T-helper 1 cell (primary cell): ENCODE measurements at places on chromosomes 5 and 9.

DNA sequence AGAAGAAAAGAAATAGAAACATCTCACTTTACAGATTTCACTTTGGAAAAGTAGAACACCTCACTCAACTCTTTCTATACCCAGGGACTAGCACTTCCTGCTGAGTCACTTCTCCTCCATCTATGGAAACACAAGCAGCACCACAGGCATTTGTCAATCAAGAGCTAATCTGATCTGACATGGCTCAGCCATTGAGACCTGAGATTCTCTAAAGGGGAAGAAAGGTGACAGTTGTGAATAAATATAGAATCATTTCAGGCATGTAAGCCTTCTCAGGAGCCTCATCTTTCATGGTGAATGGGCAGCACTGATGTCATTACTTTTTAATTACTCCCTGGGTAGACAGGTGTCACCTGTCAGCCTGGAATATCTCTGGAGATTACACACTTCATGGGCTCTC is 559.8 kb downstream of the HINT1 start:
- no peak for DNase-seq

DNA sequence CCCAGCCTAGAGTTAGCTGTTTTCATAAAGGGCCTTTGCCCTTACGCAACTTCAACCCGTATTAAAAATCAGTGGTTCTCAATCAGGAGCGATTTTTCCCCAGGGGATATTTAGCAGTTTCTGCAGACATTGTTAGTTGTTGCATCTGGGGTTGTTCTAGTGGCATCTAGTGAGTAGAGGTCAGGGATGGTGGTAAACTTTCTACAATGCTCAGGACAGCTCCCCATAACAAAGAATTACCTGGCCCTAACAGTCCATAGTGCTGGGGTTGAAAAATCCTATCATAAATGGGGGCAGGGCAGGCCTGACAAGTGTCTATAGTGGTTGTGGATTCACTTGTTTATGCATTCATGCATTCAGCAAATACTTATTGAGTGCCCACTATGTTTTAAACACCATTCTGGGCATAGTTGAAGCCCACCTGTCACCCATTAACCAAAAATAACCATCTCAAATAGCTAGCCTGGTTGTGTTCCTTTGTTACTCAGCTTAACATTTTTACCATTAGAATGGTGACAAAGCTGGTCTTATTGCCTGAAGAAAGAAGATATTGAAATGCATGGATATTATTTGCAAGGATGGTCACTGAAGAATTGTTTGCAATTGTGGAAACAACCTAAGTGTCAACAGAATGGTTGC is 15.9 kb upstream of the FGF1 start:
- DNase-seq, result no peak

DNA sequence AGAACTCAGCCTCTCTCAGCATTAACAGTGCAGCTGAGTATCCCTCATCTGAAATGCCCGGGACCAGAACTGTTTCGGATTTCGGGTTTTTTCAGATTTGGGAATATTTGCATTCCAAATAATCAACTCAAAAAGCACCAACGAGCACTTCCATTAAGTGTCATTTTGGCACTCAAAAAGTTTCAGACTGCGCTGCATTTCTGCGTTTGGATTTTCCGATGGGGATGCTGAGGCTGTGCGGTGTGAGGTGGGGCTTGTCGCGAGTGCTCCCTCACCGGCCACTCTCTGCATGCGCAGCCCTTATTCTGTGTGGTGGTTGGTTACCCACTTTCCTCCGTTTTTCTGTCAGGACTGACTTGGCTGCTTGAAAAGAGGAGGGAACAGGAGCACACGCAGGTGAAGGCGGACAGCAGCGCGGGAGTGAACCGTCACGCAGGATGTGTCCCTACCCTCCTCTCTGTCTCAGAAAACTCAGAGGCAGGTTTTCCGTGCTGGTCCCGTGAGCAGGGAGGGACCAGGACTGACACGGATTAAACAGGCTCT is 8.4 kb downstream of the UBAC1 start:
- no peak for DNase-seq

DNA sequence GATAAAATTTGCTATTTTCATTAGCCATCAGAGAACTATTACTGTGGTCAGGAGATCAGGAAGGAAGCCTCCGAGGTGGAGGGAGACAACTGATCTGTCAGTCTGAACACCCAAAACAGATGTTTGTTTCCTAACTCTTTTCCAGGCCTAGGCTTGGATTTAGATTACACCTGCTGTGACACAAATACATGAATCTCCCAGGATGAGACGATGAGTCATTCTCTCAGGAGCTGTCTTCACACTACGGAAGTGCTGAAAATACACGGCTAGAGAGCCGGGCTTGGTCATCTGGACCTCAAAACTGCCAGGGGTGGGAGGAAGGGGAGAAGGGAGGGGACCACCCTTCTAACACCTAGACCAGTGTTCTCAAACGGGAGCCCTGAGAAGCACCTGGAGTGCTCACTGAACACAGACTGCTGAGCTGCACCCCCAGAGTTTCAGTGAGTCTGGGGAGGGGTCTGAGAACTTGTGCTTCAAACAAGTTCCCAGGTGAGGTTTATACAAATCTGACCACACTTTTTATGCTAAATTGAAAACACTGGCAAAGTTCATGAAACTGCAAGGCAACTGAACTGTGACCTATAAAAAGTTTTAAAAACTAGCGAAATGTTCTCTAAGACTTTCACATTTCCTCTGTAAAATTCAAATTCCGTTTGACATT is 80.3 kb upstream of the EQTN start:
- no peak for DNase-seq

DNA sequence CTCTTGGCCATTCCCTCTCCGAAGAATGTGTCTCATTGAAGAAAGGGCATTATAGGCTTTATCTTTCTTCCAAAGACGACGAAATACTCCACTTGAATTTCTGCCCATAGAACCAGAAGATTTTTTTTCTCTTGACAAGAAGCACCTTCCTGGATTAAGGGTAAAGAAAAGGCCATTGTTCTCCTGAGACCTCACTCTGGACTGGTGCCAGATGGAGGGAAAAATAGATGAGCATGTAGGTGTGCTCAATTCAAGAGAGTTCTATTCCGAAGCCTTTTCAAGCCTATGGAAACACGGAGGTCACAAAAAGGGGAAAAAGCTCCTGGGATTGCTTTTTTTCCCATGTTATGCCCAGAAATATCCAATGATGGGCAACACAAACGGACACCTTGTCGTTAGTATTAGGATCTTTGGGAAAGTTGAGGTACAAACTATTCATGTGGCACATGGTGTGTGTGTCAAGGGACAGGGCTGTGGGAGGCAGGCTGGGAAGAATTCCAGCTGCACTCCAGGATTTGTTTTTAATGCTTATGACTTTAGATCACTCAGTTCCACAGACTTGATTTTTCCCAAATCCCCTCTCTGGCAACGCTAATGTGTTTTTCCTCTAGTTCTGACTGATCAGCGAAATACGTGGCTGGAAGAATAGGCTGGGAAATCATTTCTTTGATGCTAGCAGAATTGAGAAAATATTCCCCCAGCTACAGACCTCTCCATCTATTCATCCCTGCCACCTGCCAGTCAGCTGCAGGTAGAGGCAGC is 89.9 kb downstream of the SIL1 start:
- no peak for DNase-seq

DNA sequence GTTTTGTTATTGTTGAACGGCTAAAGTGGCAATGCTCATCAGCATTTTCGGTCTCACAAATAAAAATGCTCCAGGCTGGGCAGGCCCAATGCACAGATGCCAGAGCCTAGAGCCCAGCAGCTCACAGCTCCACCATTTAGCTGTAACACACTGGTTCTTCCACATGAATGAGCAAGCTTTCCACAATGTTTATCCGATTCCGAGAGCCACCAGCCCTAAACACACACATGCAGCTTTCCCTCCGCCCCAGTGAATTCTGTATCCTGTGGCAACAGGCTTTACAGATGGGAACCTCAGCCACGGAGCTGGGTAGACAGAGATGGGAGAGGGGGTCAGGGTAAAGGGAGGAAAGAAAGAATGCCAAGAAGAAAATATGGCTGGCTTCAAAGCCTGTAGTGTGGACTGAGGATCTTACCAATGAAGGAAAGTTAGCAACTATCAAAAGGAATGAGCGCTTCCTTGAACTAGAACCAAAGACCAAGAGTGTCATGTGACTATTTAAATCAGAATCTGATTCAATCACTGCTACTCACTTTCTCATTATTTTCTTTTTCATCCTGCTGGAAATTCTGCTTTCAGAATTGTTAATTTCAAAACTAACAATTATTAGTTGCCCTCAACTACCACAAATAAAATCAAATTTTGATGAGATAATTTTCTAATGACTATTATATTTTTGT is 77.1 kb downstream of the MRPS27 start:
- DNase-seq, result no peak

- no peak for DNase-seq
Observed at GRCh38 chr5:171794470-171794960, 8.9 kb downstream of the SMIM23 start.

GRCh38 chr5:93422652-93423280 is 158.3 kb downstream of the NR2F1-AS1 start:
- DNase-seq, result no peak

DNA sequence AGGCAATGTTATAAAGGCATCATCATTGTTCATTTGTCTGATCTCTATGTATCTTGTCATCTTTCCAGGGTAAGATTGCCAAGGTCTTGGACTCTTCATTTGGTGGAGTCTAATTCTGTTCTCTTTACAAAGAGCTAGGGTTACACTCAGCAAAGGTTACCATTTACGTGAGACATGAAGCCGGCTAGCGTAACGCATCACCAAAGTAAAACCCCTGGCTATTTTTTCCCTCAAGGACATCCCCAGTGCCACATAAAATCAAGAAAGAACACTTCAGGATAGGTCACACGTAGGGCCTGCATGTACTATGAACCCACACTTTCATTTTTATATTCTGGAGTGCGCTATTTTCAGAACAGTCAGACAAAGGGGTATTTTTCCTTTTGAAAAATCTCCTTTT is 20.0 kb upstream of the MYOT start:
- DNase-seq, result no peak

GRCh38 chr9:26321935-26322334 is 570.7 kb downstream of the CAAP1 start:
- DNase-seq, result no peak

DNA sequence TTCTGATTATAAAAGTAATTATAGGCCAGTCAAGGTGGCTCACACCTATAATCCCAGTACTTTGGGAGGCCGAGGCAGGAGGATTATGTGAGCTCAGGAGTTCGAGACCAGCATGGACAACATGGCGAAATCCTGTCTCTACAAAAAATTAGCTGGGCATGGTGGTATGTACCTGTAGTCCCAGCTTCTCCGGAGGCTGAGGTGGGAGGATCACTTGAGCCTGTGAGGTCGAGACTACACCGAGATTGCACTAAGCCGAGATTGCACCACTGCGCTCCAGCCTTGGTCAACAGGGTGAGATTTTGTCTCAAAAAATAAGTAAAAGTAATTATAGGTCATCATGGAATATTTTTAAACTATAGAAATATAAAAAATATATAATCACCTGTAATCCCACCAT is 18.1 kb downstream of the IRF1 start:
- no peak for DNase-seq

- no peak for DNase-seq
Observed at GRCh38 chr9:37710046-37710445, 43.6 kb upstream of the TRMT10B start.

GRCh38 chr9:76247426-76247825 is 146.8 kb downstream of the RFK start:
- DNase-seq, result no peak

GRCh38 chr5:55773057-55773456 is 35.2 kb downstream of the DDX4 start:
- no peak for DNase-seq

DNA sequence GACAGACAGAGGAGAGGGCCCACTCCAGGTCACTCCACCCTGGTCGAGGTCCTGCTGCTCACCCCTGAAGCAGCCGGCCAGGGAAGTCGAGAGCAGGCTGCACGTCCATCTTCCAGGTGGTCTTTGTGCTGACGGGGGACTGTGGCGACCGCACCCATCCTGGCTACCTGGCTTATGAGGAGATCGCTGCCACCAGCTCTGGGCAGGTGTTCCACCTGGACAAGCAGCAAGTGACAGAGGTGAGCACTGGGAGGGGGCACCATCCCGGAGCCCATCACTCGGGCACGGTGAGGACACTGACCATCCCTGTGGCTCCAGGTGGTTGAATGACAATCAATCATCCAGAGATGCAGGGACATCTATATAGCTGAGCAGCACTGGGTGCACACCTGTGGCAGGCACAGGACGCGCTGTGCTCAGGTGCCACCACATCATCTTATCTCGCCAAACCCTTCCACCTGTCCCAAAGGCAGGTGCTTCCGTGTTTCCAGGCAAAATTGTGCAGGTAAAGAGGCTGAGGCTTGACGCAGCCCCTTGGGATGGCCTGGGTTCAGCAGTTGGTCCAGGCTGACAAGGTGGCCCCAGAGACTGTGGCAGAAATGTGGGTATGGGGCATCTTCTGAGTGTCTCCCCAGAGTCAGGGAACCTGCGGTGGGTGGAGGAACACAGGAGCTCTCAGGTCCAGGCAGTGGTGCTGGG is 20.7 kb downstream of the HMCN2 start:
- no peak for DNase-seq

- no peak for DNase-seq
Observed at GRCh38 chr5:158119961-158120723, 261.2 kb upstream of the CLINT1 start.

- no peak for DNase-seq
Observed at GRCh38 chr9:134219646-134220060, 55.3 kb upstream of the RNU6ATAC start.

GRCh38 chr5:134394932-134395331 is 16.7 kb downstream of the CDKN2AIPNL start:
- no peak for DNase-seq

DNA sequence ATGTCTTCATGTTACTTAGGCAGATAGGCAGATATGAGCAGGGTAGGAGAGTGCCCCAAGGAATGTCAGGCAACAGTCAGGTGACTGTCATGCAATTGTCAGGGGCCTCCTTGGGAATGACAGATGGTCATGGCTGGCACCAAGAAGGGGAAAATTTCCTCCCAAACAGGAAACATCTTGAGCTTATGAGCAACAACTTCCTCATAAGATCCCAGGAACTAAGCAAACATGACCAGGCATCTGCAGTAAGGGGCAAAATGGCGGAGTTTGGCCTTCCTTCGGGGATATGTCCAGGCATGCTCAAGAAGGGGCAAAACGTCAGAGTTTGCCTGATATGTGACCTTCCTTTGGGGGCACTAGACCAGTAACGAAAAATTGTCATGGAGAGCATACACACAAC is 591.8 kb downstream of the PDE4D start:
- DNase-seq, result no peak

DNA sequence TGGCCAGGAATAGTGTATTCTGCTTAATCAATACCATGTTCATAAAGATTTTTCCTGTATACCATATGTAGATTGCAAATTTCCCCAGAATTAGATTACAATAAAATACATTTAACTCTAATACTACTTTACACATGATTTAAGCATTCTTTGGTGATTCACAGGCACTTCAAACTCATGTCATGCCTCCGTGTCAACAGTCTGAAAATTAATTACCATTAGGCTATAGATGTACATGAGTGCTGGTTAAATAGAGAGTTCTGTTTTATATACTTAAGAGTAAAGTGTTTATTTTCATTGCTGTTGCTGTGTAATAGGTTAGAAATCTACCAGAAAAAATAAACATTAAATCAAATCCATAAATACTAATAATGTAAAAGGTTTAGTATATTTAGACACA is 159.8 kb downstream of the ZSWIM6 start:
- no peak for DNase-seq

- no peak for DNase-seq
Observed at GRCh38 chr5:172219296-172219695, 25.3 kb downstream of the EFCAB9 start.
